ENCODE measurements at places on chromosomes 4 and X.

- no peak for DNase-seq
Observed at GRCh38 chr4:81427344-81427821, 44.3 kb downstream of the RASGEF1B start.

GRCh38 chrX:105477351-105477750 is 256.9 kb upstream of the TEX13A start:
- DNase-seq, result no peak

DNA sequence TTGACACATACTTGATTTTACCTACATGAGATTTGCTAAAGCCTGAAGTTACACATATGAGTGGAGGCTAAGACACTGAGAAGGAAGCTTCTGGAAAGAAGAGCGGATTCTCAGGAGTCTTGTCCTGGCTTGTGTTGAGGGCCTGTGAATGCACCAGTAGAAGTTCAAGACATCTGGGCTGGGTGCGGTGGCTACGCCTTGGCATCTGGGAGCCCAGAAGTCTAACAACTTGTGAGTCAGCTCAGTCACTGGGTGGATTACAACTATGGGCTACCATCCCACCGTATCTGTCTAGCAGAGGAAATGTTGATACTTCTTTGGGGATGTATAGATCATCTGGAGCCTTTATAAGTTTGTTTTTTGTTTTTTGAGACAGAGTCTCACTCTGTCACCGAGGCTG is 375.6 kb upstream of the SMIM31 start:
- no peak for DNase-seq

- no peak for DNase-seq
Observed at GRCh38 chrX:79156818-79157217, 12.3 kb downstream of the GPR174 start.

- no peak for DNase-seq
Observed at GRCh38 chr4:37964734-37965457, 4.7 kb downstream of the PTTG2 start.

GRCh38 chrX:136829413-136829812 is 48.7 kb upstream of the ARHGEF6 start:
- DNase-seq, result no peak

DNA sequence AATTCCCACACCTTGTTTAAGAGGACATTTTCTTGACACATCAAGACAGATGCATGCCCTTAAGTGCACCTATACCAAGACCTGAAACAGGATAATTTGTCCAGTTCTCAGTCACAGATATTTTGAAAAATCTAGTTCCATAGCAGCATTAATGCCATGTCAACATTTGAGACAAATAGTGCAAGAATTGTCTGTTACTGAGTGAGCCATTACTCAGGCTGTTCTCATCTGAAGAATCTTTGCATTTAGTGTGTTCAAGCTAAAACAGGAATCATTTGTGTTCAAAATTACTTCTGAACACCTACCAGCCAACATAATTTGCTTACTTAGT is 354.9 kb downstream of the KCNIP4 start:
- no peak for DNase-seq

DNA sequence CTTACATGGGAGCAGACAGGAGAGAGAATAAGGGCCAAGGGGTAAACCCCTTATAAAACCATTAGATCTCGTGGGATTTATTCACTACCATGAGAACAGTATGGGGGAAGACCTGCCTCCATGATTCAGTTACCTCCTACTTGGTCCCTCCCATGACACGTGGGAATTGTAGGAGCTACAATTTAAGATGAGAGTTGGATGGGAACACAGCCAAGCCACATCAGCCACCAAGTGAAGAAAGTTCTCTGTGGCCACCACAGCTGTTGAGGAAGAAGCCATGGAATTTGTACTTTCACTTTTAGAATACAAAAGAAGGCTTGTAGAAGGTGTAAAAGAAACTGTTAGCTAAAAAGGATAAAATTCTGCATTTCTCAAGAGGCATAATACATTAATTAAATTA is 67.0 kb upstream of the CXorf51A start:
- peak; percentile 79 for DNase-seq

- no peak for DNase-seq
Observed at GRCh38 chr4:147201016-147201415, 255.4 kb upstream of the TTC29 start.

GRCh38 chrX:78693012-78693411 is 33.9 kb upstream of the RTL3 start:
- DNase-seq, result no peak

GRCh38 chrX:2691543-2692220 is 587 bp downstream of the CD99 start:
- no peak for DNase-seq

GRCh38 chr4:128255906-128256305 is 31.7 kb downstream of the PGRMC2 start:
- no peak for DNase-seq

DNA sequence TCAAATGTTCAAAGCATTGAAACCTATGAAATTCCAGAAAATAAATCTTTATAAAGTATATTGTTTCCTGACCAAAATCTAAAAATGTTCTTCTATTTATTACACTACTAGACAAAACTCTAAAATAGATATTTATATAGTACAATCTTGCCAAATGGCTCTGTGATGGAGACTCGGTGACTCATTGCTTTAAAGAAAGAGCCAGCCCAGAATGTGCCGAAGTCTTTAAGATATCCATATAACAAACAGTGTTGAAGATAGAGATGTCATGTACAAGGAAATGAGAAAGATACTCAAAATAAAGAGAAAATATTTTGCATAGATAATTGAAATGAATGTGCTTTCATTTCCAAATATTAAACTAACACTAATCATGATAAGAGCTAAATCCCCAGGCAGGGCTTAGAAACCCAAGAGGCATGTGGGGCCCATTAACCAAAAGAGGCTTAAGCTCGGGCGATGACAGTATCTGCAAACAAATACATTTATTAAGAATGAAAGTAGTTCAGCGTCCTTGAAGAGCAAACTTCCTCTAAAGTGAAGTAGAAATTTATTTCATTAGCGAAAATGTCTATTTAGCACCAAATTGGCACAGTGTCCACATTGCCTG is 102.1 kb upstream of the FAM9B start:
- peak; percentile 24 for DNase-seq

- no peak for DNase-seq
Observed at GRCh38 chr4:88812420-88812819, 114.8 kb upstream of the NAP1L5 start.

DNA sequence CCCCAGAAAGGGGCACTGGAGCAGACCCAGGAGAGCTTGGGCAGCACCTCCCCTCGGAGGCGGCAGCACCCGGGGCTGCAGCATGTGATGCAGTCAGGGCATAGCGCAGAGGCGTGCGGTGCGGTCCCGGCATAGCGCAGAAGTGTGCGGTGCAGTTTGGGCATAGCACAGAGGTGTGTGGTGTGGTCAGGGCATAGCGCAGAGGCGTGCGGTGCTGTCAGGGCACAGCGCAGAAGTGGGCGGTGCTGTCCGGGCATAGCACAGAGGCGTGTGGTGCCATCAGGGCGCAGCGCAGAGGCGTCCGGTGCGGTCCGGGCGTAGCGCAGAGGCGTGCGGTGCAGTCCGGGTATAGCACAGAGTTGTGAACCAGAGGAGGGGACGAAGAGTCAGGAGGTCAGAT is 42.8 kb downstream of the ADRA2C start:
- no peak for DNase-seq

GRCh38 chr4:156053174-156053573 is 99.5 kb upstream of the CTSO start:
- DNase-seq, result no peak

DNA sequence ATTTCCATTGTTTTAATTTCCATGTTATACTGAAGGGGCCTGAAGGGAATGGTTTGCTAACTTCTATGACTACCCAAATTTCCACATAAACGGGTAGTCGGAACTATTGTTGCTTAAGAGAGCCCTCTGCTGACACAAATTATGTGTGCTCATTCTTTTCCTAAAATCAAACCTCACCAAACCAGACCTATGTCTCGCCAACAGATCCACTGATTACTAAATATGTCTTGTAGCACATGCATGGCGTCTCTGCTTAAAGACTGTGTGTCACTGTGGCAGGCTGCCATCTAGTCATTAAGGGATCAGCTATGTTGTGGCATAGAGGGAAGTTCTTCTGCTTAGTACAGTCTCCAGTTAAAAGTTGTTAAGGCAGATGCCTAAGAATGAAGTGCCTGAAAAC is 25.1 kb downstream of the PIR start:
- peak; percentile 50 for DNase-seq

DNA sequence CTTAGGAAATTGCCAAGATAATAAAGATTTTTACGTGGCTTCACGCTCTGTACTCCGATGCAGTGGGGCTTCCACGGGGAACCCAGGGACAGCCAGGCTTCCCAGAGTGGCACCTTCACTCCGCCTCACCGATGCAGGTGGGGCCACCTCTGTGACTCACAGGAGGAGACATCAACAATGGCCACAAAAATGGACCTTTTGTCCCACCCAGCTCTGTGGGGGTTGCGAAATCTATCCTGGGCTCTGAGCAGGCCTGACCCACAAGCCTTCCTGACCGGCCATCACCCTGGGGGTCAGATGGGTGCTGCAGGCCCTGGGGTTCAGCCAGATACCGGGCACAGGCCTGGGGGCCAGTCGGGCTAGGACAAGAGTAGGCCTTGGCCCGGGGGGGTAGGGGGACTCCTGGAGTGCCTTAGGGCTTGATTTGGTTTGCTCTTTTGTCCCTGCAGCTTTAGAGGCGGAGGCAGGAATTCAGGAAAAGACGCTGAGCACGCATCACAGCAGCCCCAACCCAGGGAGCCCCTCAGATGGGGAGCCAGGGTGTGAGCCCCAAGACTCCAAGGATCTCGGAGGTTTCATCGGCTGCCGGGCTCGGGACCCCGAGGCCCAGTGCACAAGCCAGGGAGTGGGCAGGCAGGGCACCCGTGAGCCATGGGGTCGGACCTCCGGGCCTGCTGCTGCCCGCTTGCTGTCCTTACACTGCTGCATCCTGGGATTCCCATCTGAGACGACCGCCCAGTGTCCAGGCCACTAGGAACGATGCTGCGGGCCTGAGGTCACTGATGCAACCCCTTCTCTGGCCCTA is 136.5 kb upstream of the NKX1-1 start:
- DNase-seq, result no peak

GRCh38 chrX:29555465-29556091 is 659.8 kb upstream of the MAGEB2 start:
- no peak for DNase-seq

- no peak for DNase-seq
Observed at GRCh38 chrX:82961129-82961528, 547.0 kb upstream of the POU3F4 start.

DNA sequence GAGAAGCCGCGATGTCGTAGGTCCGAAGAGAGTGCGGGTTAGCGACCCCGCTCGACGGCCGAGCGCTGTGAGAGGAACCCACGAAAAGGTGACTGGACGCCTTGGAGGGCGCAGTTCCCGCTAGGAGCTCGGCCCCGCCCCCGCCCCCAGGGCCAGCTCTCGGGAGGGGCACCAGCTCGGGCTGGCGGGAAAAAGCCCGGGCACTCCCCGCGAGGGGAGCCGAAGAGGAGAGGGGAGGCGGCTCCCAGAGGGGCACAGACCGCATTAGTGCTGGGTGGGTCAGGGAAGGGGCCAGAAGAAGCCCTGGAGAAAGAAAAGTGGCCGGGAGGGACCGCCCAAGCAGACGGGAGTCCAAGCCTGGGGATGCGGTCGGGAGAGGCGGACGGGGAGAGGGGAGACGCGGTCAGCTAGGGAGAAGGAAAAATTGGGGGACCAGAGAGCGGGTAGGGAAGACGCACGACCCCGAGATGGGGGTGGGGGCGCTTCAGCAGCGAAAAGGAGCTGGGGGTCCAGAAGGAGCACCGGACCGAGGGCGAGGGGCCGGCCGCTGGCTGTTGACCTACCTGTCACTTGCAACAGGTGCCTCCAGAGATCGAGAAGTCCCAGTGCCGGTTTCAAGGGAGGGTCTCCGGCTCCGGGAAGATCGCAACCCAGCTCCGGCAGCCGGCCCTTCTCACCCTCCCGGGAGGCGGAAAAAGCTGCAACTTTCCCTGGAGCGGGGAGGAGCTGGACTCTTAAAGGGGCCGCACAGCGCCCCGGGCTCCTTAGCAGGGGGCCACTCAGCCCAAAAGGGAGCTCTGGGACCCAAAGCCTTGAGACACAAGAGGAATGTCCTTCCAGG is at the start of gene SYTL4:
Gene SYTL4 (minus strand): TSS at position 681 of the 841 bp plus-strand sequence. CDS start 30,084 bp downstream, outside the sequence.
- DNase-seq, result no peak
